ENCODE measurements at places on chromosomes 5 and 9.

DNA sequence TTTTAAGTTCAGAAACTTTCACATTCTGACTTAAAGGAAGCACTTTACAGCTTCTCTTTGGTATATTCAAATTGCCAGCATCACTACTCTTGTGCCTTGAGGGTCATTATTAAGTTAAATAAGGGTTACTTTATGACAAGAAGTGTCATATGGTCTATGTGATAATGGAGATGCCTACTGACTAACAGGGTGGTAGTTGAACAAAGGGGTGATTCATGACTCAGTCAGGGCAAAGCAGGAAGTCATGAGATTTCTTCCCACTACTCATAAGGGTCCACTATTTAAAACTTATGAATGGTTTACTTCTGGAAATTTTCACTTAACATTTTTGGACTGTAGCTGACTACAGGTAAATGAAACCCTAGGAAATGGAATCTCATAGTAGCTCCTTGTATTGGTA is 938.3 kb upstream of the PTPRD start:
- no peak for DNase-seq

- DNase-seq: no peak
Measured at GRCh38 chr9:115730845-115731244, 422.7 kb upstream of the PAPPA start.

DNA sequence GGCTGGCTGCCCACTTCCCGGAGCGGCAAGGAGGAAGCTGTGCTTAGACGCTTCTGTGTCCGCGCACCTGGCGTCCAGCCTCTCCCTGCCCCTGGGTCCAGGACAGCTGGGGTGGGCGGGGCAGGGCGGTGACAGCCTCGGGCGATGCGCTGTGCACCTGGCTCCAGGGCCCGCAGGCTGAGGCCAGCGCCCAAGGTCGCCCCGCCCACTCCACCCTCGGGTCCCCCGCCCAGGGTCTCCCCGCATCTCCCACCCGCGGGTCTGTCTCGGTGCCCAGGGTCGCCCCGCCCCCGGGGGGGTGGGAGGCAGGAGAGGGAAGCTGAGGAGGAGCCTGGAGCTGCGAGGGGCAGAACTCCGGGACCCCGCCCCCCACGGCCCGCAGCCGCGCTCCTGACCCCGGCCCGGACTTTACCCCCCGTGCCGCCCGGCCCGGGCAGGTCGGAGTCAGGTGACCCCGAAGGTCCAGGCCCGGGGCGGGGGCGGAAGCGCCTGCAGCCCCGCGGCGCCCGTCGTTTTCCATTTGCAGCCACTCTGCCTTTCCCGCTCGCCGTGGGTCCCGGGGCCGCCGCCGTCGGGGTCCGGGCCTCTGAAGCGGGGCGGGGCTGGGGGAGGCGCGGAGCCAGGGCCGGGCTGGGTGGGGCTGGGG is at the start of gene ENTPD8:
TSS of gene ENTPD8 (minus strand) at position 69 of the 646 bp plus-strand sequence. CDS start 3,072 bp downstream, outside the sequence.
- no peak for DNase-seq

DNA sequence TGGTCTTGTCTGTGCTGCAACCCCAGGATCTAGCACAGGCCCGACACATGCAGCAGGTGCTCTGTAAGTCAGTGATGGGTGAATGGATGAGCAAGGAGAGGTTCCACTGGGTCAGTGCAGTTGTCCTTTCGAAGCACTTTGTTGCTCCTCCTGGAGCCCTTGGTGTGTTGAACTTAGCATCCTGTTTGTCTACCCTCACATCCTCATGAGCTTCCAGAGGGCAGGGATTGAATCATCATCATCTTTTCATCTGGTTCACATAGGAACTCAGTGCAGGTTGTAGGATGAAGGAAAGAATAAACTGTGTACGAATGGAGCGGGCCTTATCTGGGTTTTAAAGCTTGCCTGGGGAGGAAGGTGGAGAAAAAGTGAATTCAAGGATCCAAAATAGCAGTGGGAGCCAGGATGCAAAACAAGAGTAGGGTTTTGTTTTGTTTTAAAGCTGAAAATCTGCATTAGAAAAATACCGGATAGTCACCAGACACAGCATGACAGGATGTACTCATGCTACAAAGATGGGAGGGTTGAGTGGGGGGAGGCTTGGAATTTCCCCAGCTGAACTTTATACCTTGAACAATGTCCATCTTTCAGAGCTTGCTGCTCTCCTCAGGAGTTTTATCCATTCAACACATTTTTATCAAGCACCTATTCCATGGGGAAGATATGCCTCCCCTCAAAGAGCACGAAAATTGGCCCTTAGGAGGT is 55.8 kb downstream of the PTTG1 start:
- no peak for DNase-seq

GRCh38 chr5:72307573-72307967 is 12.5 kb downstream of the MRPS27 start:
- DNase-seq: no peak

DNA sequence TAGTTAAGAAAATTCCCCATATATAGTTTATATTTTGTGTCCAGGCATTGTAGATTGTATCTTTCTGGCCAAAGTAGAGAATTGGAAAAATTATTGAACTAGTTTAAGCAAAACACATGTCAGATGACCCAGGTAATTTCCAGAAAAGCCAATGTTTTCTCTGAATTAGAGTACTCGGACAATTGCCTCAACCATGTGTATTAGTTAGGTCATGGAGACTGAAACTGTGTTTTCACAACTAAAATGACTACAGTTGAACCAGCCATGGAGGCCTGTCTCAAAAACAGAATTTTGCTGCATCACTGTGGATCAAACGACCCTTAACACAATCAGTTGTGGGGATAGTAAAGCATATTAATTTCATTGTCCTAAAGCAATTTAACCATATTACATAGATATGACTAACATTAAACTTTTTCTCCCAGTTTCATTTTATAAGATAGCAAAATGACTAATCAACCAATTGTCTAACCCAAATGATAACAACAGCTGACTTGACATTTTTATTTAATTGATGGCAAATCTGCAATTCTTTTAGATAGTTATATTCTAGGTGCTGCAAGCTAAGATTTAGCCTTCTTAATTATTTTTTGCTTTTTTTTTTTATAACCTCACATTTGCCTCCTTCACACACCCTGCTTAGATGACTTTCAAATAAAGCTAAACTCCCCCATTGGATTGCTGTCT is 39.2 kb upstream of the SPDL1 start:
- no peak for DNase-seq

DNA sequence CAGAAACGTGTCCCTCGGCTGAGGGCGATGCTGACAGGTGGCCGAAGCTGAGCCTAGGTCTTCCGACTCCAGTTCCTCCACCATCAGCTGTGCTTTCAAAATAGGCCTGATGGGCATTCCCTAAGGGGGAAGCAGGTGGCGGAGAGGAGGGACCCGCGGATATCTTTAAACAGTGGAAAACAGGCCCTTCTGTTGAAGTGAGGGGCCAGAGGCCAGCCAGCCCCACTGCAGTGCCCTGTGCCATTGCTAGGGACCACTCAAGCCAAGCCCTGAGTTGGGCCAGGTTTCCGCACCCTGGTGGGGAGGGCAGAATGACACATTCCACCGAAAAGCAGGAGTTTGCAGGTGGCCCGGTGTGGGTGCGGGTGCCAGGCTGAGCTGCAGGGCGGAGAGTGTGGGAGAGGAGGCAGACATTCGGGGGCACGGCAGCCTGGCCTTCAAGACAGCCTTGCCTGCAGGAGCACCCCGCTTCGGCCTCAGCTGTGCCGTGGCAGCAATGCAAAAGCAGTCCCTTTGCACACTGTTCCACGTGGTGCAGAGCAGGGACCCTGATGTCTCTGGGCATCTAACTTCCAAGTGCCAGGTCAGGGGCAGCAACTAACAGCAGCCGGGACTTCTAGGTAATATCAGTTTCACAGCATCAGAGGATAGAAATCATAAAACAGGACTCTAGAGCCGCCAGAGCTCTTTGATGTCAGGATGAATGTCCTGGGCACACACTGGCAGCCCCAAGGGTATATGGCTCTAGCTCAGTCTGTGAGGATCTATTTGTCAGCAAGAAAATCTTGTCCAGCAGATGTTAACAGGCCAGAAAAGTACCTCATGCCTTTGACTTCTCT is 17.2 kb downstream of the HNRNPH1 start:
- no peak for DNase-seq

GRCh38 chr5:140978983-140979382 is 12.7 kb downstream of the PCDHAC2 start:
- no peak for DNase-seq

- no peak for DNase-seq
Measured at GRCh38 chr9:35105571-35106342, 2.8 kb upstream of the STOML2 start.

DNA sequence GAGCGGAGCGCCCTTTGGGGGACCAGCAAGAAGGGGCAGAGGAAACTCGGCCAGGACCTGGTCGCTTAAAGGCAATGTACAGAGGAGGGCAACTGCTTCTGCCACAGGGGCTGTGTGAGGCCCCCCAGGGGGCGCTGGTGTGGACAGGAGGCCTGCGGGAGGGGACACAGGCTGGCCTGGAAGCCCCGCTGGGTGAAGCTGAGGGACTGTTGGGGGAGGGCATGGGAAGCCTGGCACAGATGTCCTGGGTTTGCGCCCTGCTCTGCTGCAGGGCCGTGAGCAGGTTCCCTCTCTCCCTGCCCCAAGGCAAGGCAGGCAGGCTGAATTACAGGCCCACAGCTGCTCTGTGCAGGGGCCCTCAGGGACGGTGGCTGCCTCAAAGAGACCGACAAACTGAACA is 5.4 kb downstream of the MED22 start:
- no peak for DNase-seq

DNA sequence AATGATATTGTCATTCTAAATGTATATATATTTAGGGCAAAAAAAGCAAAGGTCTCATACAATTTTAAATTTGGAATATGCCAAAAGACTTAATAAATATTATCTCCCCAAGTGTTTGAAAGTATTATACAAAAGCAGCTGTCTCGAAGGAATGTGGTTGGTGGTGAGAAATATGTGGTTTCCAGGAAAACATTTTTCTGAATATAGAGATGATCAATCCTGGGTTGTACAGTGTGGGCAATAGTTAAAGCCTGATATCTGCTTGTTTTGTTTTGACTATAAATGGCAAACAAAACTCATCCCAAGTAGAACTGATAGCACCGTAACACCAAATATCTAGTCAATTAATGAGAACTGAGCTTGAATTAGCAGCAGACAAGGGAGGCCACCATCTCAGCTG is 391.8 kb upstream of the CD180 start:
- DNase-seq: no peak

DNA sequence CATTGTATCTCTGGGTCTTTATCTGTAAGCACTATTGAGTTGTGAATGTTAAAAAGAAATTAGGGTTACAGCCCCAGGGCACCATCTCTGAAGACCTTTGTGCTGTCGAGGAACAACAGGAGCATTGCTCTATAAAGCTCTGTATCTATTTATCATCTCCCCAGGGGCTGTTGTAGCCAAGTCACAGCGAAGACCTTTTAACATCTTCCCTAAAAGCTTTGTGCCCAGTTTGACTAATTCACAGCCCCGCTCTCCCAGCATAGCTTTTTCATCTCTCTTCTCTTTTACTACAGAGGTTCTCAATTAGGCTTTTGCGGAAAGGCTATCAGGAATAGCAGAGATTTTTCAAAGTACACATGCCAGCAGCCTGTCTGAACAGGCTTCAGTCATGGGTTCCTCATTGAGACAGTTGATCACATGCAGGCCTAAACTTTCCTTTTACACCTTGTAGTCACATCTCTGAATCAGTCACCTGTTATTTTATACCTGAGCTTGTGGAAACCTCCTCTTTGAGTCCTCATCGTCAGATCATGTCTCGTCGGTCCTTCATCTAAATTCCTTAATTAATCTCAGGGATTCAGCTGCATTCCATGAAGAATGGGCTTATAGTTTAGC is 140.5 kb downstream of the NPR3 start:
- DNase-seq: no peak

DNA sequence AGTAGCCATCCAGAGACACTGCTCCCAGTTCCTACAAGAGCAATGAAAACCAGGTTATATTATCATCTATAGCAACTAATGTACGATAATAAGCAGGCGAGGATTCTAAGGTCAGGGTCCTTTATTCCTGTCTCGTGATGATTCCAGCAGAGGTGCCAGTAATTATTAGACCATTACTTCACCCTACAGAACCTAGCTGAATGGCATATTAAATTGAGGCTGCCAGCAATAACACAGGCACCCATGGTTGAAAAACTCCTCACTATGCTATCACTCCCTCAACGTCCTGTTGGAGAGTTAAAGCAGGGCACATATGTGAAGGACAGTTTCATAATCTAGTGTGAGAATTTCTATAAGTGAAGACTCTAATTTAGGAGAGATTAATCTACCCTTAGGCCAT is 29.7 kb downstream of the DCAF12 start:
- no peak for DNase-seq

- no peak for DNase-seq
Measured at GRCh38 chr9:78320875-78321496, 24.1 kb downstream of the PSAT1 start.

GRCh38 chr5:179409806-179410205 is 64.5 kb upstream of the ADAMTS2 start:
- no peak for DNase-seq

DNA sequence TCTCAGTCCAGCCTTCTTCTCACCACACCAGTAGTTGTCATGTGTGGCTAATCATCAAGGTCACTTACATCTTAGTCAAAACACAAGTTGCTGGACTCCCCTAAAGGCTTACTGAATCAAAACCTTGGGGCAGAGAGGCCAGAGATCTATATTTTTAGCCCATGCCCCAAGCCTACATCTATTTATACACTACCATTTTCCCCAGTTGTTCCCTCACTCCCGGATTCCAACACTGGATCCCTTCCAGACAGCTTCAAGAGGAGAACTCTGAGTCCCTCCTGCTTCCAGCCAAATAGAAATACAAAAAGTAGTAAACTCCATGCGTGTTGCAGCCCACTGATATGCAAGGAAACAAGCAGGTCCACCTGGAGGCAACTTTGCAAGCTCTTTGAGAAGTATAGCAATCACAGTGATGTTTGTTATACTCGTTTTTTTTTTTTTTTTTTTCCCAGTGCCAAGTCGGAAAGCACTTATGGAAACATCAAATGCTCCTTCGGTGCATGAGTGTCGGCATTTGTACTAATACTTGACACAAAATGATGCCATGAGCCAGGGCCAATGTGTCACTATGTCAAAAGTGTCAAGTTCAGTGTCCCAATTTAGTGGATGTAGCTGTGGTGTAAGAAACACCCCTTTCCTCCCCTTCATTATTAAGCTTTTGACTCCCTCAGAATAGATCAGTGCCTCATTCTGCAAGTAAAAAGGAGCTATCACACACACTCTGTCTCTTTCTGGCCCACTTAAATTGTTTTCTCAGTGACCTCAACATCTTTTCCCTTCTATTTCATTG is 594.2 kb upstream of the SGCD start:
- DNase-seq: no peak

GRCh38 chr9:103407260-103407659 is 412.1 kb downstream of the CYLC2 start:
- no peak for DNase-seq

GRCh38 chr5:180194410-180195345 is 14.3 kb downstream of the RASGEF1C start:
- DNase-seq: no peak
